IMR-90 (cell line): ENCODE measurements at places on chromosomes 4 and X. TPM values are rescaled to one million over a fixed set of nuclear protein-coding genes. Genes with fewer than 3 reads are reported as not detected.

GPC3 gene
- total RNA-seq = not detected in 2 replicates

CCNA2 gene
- 54.3 and 59.7 TPM in 2 replicates for total RNA-seq

GCNA gene
- total RNA-seq = 0.83 and 0.90 TPM in 2 replicates

DNA sequence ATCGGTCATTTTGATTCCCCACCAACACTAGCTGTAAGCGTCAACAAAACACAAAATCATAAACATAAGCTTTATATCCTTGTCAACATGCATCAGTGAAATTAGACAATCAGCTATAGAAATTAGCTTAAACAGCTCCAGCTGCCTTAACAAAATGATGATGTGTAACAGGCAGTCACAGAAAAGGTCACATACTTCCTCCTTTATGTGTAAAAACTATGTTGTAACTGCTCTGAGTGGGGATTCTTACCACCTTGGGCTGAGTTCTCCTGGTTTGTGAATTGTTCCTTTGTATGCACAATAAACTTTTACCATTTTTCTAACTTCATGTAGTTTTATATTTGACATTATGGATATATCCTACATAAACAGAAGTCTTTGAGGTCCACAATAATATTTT is 73.9 kb upstream of the MAP9 start:
- no peak for DNase-seq

DNA sequence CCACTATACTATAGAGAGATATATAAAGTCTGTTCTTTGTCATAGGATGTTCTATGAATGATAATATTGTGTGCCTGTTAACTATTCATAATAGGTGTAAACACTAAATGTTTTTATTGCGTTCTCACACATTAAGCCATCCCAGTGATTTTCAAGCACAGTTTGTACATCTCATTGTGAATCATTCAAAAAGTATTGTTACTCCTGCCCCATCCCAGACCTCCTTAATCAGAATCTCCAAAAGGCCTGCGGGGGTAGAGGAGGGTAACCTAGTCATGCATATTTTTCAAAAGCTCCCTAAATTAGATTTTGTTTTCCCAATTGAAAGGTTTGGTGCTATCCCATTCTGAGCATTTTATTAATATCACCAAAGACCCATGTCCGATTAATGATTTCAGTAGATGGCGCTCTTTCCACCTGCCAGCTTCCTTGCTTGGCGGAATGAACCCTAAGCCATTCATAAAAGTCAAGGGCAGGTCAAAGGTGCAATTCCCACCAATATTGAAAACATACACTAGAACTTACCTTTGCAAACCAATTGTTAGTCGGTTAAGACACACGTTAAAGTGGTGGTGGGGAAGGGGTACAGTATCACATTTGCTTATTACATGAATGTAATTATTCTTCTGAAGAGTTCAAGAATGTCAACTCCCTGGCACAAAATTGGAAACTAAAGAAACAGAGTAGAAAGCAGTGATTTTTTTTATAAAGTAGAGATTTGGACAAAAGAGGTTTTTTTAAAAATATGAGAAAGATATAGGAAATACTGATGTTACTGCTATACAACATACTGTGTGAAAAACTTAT is 5.8 kb upstream of the TET2 start:
- no peak for DNase-seq
